ENCODE measurements at places on chromosomes 2 and 18.

DNA sequence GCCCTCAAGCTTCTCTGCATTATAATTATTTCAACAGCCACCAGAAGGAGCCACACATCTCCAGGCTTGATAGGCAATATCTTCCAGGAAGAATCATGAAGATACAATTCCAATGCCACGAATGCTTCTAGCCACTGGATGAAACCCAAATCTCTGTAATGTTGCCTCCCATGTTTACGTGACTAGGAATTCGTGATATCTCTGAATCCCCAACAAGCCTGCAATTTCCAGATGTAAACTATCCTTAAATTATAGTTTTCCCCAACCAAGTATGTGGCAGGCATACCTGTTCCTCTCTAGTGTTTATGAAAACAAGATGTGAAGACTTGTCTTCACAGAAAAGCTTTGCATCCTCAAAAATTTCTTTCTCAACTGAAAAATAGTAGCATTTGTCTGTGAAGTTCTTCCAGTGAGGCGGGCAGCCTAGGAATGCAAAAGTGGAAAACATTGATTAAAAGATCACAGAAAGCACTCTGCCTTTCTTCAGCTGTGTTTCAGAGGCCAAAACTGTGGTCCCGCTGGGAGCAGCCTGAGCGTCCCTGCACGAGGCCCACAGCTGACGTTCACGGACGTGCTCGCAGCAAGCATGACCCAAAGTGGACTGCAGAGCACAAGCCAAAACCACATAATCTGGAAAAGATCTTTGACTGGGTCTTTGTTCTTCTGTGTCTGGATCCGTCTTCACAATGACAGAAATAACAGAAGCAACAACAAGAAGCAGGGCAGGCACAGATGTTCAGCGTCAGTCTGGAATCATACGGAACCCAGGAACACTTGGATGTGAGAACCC, 65.1 kb upstream of the THOC1 start:
- no peak for DNase-seq

- DNase-seq, result no peak
These were observed 201.8 kb upstream of the GULP1 start for GRCh38 chr2:188089901-188090300.

GRCh38 chr18:42583283-42583731, 532.2 kb downstream of the RIT2 start:
- DNase-seq, result no peak

DNA sequence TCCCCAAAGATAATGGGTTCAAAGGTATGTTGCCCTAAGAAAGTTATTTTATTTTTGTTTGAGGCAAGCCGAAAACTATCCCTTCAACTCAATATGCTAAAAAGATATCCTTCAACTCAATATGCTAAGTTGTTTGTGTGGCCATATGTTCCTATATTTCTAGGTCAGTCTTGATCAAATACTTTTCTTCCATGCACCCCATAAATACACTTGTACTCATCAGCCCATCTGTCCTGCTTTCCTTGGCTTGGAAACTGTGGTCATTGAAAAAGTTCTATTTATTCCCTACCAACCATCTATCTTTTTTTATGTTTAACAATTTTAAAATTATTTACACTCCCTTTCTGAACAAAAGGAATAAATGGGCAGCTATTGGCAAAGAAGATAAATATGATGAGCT, 447.7 kb downstream of the NRXN1 start:
- DNase-seq, result no peak

GRCh38 chr2:236781933-236782816, 212.6 kb downstream of the ACKR3 start:
- DNase-seq, result no peak

DNA sequence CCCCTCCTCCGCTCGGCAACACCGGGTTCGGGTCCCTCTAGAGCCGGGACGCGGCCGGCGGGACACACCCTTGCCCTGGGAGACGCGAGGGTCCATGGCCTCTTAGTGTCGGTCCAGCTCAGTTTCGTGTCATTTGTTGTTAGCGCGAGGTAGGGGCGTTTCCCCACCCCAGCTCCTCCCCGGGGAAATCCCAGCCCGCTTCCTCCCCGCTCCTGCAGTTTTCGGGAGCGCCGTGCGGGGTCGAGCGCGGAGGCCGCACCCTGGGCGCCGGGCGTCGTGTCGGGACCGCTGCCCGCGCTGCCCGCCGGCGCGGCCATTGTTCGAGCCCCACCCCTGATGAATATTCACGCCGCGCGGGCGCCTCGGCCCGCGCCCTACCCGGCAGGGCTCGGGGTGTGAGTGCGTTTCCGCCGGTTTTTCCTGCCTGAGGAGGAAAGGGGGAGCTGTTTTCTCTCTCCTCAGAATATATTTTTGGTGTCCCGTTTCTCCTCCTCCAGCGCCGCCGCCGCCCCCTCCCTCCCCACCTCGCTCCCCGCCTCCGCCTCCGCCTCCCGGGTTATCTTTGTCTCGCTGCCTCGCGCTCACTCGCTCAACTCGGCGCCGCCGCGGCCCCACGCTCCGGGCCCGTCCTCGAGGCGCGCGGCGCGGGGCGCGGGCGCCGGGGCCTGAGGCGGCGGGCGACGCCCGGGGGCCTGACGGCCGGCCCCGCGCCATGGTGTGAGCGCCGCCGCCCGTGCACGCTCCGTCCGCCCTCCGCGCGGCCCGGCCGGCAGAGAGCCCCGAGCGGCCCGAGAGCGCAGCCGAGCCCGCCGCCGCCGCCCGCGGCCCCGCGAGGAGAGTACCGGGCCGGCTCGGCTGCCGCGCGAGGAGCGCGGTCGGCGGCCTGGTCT, at the start of gene MAP4K4:
Gene MAP4K4 (plus strand): TSS at position 584 of the 890 bp plus-strand sequence. CDS start 374 bp downstream, outside the sequence.
- DNase-seq, result peak; percentile 92

GRCh38 chr2:120683701-120684100, 52.0 kb upstream of the GLI2 start:
- DNase-seq, result no peak

DNA sequence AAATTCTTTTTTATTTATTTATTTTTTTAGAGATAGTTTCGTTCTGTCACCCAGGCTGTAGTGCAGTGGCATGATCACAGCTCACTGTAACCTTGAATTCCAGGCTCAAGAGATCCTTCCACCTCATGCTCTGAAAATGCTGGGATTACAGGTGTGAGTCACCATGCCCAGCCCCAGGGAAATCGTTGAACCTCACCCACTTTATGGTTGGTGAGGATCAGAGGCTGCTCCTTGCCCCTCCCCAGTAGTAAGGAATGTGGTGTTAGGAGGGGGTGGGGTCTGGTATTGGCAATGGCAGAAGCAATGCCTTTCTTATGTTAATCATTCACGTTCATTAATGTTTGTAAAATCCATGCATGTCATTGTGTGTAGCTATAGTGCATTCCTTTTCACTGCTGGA, 161.9 kb downstream of the SUCLG1 start:
- DNase-seq, result no peak

GRCh38 chr18:27377251-27377650, 192.1 kb upstream of the CHST9 start:
- no peak for DNase-seq

DNA sequence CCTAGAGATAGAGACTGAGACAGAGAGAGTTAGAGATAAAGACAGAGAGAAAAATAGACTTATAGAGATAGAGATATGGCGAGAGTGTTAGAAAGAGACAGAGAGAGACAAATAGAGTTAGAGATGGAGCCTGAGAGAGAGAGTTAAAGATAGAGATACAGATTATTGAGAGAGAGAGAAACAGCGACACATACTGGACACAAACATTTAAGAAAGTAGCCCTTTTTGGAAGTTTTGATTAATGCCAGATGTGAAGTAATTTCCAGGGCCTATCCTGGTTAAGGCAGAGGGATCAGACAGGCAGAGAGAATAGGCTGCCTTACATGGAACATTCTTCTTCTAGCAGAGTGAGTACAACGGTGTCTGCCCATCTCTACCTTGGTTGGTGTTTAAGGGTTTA, 311.6 kb upstream of the CDH7 start:
- DNase-seq, result no peak

GRCh38 chr2:172674034-172674967, 61.3 kb upstream of the RAPGEF4 start:
- DNase-seq, result peak; percentile 65

GRCh38 chr2:127640082-127641072, 5.6 kb upstream of the GPR17 start:
- DNase-seq, result no peak

GRCh38 chr2:69619725-69620124, 23.8 kb downstream of the AAK1 start:
- no peak for DNase-seq

DNA sequence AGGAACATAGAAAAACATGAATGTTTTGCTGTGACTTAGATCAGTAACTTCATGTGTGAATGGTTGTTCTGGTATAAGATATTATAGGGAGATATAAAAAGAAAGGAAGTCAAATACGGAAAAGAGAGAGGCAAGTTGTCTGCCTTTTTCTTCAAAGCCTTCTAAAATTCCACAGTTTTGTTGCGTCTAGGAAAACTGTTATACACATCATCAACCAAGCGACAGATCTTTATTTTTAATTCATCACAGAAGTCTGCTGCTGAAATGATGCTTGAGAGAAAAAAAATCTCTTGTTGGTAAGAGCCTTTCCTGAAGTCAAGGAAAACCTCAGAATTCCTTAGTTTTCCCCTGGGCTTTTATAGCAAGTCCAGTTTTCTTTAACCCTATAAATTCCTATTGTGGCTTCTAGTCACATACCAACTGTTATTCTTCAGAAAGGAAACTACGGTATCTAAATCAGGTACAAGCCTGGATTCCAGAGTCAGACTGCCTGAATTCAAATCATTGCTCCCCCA, 36.3 kb upstream of the TANC1 start:
- DNase-seq, result no peak

DNA sequence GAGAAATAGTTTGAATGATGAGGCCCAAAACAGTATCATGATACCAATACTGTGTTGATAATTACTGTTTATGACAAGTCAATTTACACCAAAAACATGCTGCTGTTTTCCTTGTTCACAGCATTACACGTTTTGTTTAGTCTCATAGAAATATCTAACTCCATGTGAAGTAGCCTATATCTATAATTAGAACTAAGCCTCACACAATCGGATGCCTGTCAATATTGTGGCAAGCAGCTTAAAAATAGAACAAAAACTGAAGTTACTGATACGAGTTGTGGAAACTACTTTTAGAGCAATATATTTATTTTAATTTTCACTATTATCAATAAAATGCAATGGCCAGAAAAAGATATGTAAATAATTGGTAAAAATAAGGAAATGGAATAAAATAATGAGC, 470.8 kb downstream of the ZEB2 start:
- no peak for DNase-seq

DNA sequence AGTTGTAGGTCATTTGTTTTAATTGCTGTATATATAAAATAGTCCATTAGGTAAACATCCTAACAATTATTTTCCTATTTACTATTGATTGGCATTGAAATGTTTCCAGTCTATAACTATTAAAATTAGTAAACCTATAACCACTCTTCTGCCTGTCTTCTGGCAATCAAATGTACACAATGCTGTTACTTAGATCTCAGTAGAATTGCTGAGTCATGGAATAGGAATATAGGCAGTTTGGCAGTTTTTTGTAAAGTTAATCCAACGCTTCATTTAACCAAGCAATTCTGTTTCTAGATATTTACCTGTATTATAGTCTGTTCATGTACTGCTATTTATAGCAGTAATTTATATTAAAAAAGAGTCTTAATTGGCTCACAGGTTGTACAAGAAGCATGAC, 518.1 kb downstream of the DCDC2C start:
- no peak for DNase-seq

DNA sequence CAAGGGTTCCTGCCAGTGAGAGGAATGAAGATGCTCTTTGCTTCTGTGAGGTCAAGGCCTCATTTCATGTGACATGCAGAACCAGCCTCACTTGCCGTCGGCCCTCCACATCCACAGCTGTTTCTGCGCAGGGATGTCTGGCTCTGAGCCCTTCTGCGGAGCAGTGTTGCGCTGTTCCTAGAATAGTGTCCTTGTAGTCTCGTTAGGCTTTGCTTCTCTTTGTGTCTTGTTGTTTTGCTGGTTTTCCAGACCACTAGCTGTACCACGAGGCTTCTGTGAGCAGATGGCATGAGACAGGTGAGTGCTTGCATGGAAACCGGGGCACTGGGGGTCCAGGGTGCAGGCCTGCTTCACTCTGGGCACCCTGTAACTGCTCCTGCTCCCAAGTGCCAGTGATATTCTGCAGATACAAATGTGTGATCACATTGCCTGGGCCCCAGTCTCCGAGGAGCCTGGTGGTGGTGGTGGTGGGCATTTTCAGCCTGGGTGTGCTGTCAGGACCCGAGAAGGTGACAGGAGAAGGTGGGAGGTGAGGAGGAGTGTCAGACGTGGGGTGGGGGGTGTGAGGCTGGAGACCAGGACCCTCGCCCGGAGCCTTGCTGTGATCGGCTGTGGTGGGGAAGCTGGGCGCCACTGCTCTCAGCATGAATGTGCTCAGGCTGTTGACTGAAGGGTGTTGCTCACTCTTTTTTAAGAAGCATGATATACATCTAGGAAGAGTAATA, 34.3 kb downstream of the LDLRAD4 start:
- peak; percentile 5 for DNase-seq

GRCh38 chr18:63083555-63083954, 236.0 kb downstream of the BCL2 start:
- no peak for DNase-seq

- DNase-seq, result no peak
These were observed 12.4 kb upstream of the IL1R1 start for GRCh38 chr2:102129951-102130646.
